ENCODE measurements at places on chromosomes 11 and 22.

DNA sequence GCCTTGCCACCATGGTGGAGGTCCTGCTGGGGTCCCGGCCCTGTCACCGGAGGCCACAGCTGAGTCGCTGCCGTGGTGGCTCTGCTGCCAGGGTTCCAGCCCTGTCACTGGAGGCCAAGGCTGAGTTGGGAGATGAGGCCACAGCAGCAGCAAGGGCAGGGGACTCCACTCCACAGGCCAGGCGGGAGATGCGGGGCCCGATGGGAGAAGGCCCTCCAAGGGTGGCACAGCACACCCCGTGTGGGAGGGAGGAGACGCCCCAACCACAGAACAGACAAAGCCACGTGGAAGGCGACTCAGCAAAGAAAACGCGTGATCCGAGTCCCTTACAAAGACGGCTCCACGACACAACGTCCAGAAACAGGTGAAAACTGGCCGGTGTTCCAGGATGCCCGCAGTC lies 159.3 kb downstream of the BRD1 start:
- DNase-seq = no peak

GRCh38 chr22:27603111-27603799 lies 198.3 kb downstream of the MN1 start:
- DNase-seq = no peak

DNA sequence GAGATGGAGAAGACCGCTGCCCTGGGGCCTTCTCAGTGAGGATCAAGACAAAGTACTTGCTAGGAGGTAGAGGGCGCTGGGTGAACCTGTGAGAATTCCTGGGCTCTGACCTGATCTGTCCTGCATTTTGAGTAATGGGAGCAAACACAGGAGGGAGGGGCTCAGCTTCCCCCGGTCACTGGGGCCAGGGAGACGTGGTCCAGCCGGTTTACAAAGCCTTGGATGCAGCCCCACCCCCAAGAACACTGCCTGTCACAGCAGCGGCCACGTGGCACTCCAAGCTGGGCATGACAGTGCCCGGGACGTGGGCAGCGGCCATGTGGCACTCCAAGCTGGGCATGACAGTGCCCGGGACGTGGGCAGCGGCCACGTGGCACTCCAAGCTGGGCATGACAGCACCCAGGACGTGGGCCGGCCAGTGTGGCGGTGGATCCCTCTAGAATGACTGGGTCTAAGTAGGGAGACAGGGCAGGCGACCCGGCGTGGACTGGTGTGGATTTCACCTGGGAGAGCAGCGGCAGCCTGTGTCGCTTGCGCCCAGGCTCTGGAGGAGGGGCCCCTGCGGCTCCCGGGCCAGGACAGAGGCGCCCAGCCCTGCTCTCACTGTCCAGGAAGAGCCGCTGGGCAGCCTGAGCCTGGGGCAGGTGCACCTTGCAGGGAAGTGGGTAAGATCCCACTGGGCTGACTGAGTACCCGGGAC lies 2.5 kb upstream of the TTLL8 start:
- DNase-seq = no peak

DNA sequence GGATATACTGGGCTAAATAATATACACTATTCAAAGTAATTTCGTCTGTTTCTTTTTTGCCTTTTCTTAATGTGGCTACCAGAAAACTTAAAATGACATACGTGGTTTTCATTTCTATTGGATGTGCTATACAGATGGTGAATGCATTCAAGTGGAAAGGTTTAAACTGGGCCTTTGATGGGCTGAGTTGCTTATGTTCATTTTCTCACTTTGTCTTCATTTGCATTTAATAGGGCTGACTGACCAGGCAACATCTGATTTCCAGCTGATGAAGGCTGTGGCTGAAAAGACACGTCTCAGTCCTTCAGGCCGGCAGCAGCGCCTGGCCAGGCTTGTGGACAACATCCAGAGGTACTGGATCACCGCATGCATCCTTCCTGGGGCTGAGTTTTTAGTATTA lies 27.9 kb downstream of the PIWIL4 start:
- DNase-seq = no peak

- no peak for DNase-seq
Observed at GRCh38 chr11:61837411-61838005, 9.4 kb downstream of the FADS2 start.

GRCh38 chr11:58958500-58958899 lies 19.2 kb downstream of the GLYATL1 start:
- DNase-seq = no peak

GRCh38 chr11:134514354-134514951 lies 102.4 kb upstream of the B3GAT1 start:
- no peak for DNase-seq

- DNase-seq = no peak
Observed at GRCh38 chr22:50505276-50505775, 2.2 kb downstream of the LMF2 start.

DNA sequence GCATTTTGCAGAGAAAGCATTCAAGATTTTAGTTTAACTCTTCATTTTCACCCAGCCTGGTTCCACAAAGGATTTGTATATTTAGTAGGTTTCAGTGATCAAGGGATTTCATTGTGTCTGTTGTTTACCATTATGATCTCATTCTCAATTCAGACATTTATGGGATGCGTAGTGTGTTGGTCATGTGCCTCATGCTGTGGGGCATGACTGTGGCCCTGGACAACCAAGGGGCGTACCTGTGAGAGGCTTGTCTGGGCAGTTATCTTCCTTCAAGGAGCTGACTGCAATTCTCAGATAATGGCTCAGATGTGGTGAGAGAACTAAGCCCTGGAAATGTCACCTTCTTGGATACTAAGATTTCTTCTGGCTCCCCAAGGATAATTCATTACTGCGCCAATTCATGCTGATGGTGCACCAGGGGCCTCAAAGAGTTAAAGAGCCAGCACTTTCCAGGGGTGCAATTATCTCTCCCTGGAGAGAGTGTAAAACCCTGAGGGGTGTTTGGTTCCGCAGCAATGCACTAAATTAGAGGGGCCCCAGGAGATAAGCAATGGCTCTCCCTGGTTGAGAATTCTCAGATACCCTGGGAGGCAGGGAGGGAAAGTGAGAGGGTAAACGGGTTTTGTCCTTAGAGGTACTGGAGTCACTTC lies 32.2 kb downstream of the SLC6A5 start:
- no peak for DNase-seq

DNA sequence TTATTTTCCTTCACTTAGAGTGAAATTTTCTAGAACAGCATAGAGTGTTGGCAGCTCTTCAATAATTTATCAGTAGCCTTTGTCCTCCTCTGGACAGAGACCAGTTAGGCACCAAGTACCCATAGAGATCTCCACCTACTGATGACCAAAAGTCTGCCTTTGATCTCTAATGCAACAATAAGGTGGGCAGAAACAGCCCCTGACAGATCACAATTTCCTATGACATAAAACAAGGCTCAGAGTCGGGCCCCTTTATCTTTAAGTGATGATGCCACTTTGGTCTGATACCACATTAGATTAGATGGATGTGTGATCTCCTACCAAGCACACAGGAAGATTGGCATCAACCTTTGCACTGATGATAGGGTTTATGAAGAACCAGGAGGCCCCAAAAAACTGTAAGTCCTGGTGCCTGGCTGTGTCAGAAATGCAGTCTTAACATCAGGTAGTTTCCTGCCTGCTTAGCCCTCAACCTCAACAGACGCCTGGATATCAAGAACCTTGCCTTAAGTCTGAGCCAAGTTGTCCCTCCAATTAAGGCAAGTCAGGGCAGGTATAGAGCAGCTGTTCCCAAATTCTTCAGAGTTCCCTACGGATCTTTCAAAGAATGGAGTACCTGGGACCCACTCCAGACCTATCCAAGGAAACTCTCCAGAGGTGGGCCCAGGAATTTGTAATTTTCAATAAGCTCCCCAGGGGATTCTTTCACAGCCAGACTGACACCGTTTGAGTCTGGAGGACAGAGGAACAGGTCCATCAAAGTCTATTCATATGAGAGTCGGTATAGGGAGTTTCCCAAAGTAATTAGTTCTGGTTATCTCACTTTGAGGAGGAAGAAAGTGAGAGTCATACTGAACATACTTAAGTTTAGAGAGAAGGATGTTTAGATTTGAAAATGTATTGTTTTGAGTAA lies 30.6 kb upstream of the TMPRSS4 start:
- DNase-seq = no peak

DNA sequence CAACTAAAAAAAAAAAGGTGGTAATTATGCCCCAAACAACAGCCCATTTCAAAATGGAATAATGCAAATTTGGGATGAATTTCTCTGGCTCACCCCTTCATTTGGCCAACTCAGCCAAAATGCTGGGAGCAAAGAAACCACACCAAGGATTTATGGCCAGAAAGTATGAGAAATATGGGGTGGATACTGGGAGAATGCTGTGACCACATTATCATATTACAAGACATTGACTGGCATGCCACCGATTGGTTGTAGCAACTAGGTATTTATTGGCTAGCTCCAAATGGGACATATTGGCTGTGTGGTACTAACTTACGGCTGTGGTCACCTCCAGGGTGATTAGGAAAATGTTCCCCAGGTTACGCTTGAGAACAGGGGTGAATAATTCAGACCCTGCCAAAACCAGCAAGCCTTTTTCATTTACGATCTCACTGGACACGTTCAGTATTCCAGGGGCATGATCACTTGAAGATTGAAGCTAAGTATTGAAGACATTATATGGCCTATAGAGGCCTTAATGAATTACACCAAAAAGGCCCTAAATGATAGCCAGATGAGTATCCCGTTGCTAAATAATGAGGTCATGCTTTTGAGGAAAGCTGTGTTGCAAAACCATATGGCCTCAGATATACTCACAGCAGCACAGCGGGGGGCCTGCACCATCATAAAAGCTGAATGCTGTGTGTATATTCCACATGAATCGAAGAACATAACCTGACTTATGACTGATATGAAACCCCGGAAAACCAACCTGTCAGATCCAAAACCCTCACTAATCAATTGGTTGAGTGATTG lies 3.8 kb upstream of the FDX1 start:
- DNase-seq = peak; percentile 46

DNA sequence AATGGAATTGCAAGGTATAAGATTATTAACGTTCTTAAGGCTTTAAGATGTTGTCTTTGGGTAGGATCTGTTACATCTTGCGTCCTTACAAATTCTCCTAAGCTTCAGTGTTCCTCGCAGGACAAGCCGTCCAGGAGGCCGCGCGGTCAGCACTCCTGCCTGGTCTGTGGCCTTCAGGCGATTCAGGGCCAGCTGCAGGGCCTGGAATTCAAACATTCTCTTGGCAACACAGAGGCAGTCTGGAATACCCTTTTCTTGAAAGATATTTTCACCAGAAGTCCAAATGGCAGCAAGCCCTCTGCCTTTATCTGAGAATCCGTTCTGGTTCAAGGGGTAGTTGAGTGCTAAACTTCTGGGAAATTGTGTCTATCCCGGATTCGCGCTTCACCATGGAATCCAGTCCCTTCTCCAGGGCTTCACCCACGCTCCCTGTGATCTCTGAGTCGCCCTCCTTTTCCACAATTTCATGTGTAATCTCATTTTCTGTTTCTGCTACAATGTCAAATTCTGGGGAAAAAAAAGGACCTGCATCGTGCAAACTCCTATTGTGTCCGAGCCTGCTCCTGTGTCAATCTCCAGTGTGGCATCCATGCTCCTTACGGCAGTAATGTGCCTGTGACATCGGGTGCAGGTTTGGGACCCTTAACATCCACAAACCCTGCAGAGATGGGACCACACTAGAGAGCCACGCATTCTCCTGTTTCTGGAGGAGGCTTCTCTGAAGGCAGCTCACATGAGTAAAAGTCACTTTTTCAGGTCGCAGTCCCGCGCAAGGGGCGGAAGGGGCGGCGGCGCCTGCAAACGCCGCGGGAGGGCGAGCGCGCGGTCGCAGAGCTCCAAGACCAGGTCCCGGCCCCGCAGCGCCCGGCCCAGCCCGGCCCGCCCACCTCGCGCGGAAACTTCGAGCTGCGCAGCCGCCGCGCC lies 25.4 kb upstream of the SORL1 start:
- DNase-seq = no peak

GRCh38 chr11:58334708-58335107 lies 24.2 kb downstream of the OR5B17 start:
- DNase-seq = peak; percentile 45

DNA sequence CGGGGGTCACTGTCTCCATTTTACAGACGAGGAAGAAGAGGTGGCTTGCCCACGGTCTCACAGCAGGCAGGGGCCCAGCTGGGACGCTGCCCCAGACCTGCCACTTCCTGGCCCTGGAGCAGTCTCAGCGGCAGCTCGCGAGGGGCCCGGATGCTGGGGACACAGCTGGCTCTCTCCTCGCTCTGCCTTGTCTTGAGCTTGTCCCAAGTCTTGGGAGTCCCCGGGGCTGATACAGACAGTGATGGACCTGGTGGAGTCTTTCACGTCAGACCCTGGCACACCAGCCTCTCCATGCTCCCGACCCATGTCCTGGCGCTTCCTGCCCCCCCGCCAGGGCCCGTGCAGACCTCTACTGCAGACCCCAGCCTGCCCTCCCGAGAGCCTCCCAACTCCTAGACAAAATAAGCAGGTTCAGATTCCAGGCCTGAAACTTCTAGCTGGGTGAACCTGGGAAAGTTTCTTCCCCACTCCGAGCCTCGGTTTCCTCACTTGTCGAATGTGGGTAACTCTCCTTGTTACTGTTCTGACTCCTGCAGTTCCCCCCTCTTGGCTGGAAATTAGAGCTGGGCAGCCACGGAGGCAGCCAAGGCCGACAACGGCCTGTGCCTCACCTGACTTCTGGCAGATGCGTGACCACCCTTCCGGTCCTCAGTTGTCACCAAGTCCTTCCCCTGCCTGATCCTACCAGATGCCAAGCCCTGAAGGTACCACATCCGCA lies 145.4 kb downstream of the CACNA1I start:
- no peak for DNase-seq

DNA sequence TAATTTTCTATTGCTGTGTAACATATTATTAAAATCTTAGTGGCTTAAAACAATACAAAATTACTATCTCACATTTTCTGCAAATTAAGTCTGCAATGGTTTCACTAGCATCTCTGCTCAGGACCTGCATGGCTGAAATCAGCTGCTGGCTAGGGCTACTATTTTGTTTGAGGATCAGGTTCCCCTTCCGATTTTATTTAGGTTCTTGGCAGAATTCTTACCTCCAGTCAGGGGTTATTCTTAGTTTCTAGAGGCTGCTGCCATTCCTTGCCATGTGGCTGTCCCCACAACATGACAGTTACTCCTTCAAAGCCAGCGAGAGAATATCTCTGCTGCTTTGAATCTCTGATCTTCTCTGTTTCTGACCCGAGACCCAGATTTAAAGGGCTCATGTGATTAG lies 424.5 kb upstream of the ANO5 start:
- no peak for DNase-seq

DNA sequence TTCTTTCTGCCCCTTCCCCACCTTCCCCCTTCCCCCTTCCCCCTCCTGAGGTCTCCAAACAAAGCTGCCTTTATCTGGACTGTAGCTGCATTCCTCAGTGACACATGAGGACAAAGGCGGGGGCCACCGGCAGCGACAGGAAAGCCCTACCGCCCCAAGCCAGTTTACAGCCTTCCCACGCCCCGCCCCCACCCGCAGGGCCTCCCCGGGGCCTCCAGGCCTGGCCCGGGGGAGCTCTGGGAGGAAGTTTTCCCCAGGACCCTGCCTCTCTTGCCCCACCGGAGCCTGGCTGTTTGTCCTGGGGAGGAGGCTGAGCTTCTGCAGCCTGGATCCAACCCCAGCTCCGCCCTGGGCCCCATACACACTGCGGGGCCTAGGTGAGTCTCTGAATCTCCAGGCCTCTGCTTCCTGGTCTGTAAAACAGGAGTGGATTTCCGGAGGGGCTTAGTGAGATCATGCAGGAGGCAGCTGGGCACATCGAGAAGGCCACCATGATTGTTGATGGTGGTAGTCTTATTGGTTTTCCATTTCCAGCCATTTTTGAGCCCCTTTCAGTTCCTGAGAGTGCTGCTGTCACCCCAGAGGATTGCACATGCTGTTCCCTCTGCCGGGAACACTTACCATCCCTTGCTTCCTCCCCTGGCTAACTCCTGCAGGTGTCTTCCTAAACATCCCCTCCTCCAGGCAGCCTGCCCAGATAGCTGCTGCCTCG lies 130.7 kb downstream of the MN1 start:
- no peak for DNase-seq

GRCh38 chr11:34356130-34356529 lies 1.7 kb downstream of the ABTB2 start:
- DNase-seq = no peak

Data from cardiac fibroblast (primary cell).